AG04450 (cell line): ENCODE measurements at places on chromosomes 12 and 14. TPM values are rescaled to one million over a fixed set of nuclear protein-coding genes. Genes with fewer than 3 reads are reported as not detected.

Gene RDH16
- polyA plus RNA-seq = 0.06 TPM in 1 of 2 replicates, not detected in the other

Gene CLEC4C
- not detected in 2 replicates for polyA plus RNA-seq

Gene TUBA1C
- 947 and 1,207 TPM in 2 replicates for polyA plus RNA-seq

Gene HHIPL1
- polyA plus RNA-seq = 1.1 and 1.2 TPM in 2 replicates

Gene DBX2
- not detected in 2 replicates for polyA plus RNA-seq

Gene ADAMTS20
- not detected in 2 replicates for polyA plus RNA-seq

Gene GNG2
- 59.3 and 83.9 TPM in 2 replicates for polyA plus RNA-seq

Gene ACVR1B
- polyA plus RNA-seq = 16.4 and 16.6 TPM in 2 replicates

Gene GDF3
- polyA plus RNA-seq = not detected in 2 replicates

DNA sequence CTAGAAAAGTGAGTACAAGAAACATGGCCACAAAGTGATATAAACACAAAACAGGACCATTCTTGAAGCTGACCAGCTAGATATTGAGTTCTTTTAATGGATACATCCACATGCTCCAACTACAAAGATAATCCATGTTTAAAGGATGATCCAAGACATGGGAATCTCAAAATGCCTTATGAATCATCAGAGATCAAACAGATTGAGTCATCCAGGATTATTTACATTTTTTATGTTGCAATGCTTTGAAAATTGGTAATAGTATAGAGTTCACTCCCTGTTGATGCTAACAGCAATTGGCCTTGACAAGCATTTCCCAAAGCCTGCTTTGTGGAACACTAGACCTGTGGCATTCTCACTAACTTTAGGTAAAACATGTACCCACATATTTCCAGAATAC is 293.0 kb upstream of the TBX3 start:
- peak; percentile 54 for DNase-seq

DNA sequence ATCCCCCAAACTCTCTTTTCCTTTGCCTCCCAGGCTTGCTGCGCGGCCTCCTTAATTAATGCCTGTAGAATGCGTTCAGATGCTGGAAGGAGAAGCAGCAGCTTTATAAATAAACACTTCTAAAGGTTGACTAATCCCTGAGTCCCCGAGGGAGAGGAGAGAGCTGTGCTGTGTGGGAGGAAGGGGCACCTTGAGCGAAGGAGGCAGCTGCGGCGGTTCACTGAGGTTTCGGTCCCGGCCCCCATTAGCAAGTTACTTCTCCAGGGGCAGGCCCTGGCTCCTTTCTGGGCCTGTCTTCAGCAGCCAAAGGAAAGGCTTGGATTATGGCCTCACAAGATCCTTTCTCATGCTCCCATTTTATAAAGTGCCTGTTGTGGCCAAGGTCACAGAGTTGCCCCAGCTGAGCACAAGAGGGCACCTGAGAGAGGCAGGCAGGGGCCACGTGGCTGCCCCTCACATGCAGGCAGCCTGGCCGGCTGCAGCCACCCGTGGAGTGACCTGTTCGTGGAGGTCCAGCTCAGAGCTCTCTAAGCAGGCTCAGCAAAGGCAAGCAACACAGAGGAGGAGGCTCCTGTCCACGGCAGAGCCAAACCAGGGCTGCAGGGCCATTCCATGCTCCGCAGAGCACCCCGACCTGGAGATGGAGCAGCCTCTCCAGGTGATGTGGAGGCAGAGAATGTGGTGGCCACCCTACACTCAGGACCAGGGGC is 15.0 kb upstream of the CACNA2D4 start:
- peak; percentile 36 for DNase-seq

DNA sequence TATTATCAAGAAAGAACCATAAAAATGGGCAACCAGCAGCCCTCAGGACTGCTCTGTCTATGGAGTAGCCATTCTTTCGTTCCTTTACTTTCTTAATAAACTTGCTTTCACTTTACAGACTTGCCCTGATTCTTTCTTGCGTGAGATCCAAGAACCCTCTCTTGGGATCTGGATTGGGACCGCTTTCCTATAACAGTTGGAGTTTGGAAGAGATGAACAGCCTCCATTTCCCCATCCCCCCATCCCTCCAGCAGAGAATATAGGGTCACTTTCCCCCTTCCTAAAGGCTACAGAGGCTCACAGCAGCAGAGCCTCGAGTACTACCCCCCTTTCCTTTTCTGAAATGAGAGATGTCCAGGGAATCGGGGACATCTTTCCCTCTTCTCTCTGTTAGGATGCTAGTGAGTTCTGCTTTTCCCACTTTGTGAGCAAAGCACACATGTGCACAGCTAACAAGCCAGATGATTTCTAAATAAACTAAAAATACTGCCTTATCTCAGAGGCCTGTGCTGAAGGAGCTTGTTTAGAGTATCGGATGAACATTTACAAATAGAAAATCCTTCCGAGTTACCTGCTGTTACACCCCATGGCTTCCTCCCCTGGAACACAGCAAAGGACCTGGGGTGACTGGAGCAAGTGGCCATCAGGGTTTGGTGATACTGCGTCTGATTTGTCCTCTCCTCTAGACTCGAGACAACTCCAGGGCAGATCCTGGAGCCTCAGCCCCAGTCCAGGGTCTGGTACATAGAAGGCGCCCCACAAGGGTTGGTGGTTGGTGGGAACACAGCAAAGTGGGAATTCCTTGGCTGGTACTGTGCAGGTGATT is 144.2 kb downstream of the SLC38A6 start:
- no peak for DNase-seq

- peak; percentile 43 for DNase-seq
These were observed 248.6 kb upstream of the KRR1 start for GRCh38 chr12:75759842-75760572.

GRCh38 chr12:96208346-96208745 is 14.2 kb downstream of the ELK3 start:
- no peak for DNase-seq

DNA sequence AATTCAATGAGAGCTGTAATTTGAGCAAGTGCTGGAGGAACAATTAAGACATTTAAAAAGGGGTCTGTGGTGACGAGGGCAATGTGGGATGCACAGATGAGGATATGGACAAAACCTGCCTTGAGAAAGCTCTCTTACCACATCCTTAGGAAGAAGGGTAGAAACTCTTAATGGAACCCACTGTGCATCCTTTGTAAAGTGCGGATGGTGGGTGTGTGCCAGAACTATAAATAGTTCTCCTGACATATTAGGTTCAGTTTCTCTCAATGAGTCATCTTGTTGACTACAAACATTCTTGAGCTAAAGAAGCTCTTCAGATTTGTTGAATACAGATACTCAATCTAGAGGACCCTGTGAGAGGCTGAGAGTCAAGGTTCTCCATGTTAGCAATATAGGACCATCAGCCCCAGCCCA is 106.1 kb upstream of the ANO4 start:
- DNase-seq = no peak

GRCh38 chr12:122072031-122072970 is 6.3 kb upstream of the MLXIP start:
- no peak for DNase-seq

- DNase-seq = no peak
These were observed 18.0 kb downstream of the ACACB start for GRCh38 chr12:109134186-109134917.

DNA sequence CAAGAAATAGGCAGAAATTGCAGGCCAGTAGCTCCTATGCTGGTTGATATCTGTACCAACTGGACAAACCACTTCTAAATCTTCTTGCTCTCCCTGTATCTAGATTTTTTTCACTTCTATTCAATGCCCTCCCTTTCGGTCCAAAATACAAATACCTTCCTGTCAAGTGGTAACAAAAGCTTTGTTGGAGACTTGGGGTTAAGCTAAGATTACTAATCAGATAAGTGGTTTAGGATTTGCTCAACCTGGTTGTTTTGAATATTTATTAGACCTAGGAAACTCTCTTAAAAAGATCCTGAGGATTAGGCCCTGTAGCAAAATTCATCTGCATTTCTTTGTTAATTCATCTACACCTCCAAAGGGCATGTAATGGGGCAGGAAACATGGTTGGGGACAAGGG is 410.1 kb downstream of the NAV3 start:
- no peak for DNase-seq

DNA sequence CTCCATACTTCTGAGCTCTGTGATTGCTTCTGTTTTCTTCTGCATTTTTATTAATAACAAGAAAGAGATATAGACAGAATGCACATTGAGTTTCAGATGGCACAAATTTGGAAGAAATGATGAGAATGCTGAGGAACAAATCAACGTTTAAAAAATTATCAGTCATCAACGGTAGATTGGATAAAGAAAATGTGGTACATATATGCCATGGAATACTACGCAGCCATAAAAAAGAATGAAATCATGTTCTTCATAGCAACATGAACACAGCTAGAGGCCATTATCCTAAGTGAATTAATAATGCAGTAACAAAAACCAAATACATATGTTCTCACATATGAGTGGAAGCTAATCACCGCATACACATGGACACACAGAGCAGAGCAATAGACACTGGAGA is 81.8 kb downstream of the DUSP6 start:
- DNase-seq = no peak

GRCh38 chr14:89399157-89399556 is 17.9 kb downstream of the FOXN3 start:
- no peak for DNase-seq

DNA sequence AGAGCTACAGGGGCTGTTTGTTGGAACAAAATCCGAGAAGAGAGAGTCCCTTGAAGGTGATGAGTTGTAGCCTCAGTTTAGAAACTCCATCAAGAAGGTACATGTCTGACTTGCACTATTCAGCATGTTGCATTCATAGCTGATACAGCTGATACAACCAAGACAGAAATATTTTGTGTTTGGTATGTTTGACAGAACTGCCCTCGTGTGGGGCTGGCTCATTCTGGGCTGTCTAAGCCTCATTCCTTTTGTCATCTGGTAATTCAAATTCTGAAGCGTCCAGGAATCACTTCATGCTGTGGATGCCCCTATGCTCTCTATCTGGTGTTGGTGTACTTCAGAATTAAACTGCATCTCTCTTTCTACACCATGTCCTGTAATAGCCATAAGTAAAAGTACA is 126.3 kb downstream of the ANO6 start:
- no peak for DNase-seq

DNA sequence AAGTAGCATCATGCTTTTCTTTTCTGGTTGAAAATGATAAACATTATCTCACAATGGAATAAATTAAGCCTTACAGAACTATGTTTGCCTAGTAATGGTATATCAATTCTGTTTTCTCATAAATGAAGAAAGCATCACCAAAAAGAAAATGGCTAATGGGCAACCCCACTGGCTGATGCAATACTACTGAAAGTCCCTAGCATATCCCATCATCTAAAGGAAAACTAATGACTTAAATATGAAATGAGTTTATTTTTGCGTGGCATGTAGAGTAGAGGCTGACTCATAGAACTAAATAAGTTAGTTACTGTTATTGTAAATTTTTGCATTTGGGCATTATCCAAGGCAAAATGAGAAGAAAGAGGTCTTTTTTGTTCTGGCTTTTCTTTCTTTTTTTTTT is 1156.3 kb upstream of the SEL1L start:
- DNase-seq = no peak

- no peak for DNase-seq
These were observed 45.7 kb upstream of the MDM1 start for GRCh38 chr12:68377881-68378280.

DNA sequence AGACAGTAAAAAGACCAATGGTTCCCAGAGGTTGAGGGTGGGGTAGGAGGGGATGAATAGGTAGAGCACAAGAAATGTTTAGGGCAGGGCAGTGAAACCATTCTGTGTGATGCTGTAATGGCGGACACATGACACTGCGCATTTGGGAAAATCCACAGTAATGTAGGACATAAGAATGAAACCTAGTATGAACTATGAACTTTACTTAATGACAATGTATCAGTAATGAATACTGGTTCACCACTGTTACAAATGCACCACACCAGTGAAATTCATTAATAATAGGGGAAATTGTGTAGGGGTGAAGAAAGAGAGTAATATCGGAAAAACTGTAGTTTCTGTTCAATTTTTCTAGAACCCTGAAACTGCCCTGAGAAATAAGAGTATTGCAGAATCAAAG is 5.6 kb downstream of the ERH start:
- DNase-seq = no peak

DNA sequence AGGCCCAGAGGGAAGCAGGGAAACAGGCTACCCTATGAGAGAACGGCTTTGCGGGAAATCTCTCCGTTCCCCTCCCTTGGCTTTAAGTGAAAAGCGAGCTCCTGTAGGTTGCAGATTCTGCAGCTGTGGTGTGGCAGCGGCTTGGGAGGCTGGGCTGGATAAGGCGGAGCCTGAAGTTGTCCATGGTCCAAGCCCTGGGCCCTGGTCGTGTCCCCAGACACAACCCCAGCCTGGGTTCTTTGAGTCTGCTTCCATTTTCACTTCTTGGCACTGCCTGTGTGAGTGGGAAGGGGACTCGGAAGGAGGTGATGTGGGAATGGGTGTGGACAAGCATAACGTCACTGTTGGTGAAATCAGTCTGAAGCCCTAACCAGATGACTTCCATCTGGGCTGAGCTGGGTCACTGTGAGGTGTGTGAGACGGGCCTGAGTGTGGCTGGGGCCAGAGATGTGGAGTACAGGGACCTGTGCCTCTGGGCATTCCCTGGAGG is 43.0 kb upstream of the CTDSP2 start:
- peak; percentile 70 for DNase-seq

GRCh38 chr14:54691525-54692283 is 124.8 kb downstream of the SAMD4A start:
- no peak for DNase-seq

DNA sequence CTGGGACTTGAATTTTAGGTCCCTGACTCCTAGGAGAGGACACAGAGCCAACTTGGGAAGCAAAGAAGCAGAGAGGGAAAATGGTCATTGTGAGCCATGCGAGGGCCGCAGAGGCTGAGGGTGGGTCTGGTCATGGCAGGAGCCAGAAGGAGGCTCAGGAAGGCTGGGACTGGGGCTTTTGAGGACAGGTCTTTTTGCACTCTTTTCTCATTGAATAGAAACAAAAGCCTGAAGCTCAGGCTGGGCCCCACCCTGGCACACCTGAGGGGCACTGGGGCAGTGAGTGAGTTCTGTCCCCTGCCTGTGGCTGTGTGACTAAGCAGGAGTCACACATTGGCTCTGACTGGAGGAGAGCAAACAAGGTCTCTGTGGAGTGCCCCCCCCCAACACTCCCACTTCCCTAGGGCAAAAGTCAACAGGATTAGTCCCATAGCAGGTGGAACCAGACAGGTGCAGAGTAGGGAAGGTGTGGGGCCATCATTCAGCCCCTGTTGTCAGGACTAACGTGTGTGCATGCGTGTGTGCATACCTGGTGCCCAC is 2.8 kb downstream of the KRT7 start:
- DNase-seq = no peak

DNA sequence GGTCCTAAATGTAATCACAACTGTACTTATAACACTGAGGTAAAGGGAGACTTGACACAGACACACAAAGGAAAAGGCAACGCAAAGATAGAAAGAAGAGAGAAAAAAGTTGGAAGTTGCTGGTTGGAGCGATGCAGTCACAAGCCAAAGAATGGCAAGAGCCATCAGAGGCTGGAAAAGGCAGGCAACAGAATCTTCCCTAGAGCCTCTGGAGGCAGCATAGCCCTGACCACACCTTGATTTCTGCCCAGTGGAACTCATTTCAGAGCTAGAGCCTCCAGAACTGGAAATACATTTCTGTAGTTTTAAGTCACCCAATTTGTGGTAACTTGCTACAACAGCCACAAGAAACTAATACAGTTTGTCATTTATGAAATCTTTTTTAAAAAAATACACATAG is 89.2 kb downstream of the PUS7L start:
- DNase-seq = no peak

- DNase-seq = no peak
These were observed 513 bp downstream of the BCAT1 start for GRCh38 chr12:24948420-24948756.

GRCh38 chr14:70697701-70698100 is 56.0 kb downstream of the TTC9 start:
- DNase-seq = no peak
